CD4-positive, alpha-beta memory T cell (primary cell): ENCODE measurements at places on chromosomes 1 and 21. TPM values are rescaled to one million over a fixed set of nuclear protein-coding genes. Genes with fewer than 3 reads are reported as not detected.

Gene CITED4
- 20.1 TPM for polyA plus RNA-seq

Gene SEMA6C
- 0.54 TPM for polyA plus RNA-seq

Gene S100A9
- polyA plus RNA-seq = 11.6 TPM

Gene CSTB
- polyA plus RNA-seq = 68.4 TPM

Gene DCDC2B
- polyA plus RNA-seq = not detected

Gene SCMH1
- polyA plus RNA-seq = 9.7 TPM

Gene NTRK1
- not detected for polyA plus RNA-seq

Gene CCDC181
- not detected for polyA plus RNA-seq

Gene RPE65
- not detected for polyA plus RNA-seq

Gene KRTAP12-2
- not detected for polyA plus RNA-seq

Gene MYOC
- polyA plus RNA-seq = not detected
